ENCODE measurements at places on chromosomes 5 and 9.

- no peak for DNase-seq
Measured at GRCh38 chr9:124527781-124528180, 20.6 kb upstream of the NR5A1 start.

DNA sequence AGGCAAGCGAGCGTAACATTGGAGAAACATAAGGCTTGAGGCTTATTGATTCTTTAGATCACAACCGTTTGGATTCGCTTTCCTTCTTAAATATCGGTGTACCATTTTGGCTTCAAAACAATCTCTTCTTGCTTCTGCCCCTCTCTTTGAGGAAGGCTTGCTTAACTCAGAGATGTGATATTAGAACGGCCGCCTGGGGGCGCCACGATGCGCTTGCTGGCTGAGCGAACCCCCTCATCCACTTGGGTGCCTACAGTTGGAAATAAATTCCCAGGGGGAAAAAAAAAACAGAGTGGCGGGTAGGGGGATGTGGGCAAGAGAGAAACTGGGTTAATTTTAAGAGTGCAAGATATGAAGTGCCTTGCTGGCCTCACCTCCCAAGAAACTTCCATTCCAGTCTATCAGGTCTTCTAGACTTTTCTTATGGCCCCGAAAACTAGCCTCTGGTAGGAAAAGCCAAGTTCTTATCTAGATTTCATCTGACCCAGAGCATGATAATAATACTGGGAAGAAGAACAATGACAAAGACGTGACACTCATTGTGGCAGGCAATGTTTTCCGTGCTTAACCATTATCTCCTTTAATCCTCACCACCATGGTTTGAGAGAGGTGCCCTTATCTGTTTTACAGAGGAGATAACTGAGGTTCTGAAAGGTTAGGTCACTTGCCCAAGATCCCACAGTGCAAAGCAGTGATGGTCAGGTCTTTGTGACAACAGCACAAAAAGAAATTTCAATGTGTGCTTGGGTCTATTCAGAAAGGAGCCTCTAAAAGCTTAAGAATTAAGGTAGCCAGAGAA is 115.8 kb downstream of the DPYSL3 start:
- DNase-seq = no peak

- no peak for DNase-seq
Measured at GRCh38 chr5:154039458-154039829, 677 bp downstream of the MFAP3 start.

DNA sequence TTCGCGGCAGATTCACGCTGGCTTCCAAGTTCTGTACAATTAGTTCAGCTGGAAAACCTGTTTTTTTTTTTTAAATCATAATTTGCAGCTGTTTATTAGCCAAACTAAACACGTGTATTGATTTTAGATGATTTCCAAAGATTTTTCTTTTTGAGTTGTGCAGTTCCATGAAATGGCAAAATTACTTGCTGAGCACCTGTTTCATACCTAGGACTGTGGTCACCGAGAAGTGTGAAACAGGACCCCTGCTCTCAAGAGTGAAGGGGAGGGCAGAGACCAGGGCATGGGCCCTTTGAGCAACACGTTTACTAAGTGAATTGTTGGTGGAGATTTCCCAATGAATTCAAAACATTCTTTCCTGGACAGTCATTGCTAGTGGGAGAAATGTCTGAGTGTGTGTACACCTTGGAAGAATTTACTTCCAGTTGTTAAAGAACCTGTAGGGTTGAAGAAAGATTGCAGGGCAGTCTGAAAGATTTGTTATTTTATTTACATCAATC is 688 bp downstream of the SNX24 start:
- DNase-seq = no peak

GRCh38 chr9:121268598-121268850 is 562 bp downstream of the GSN start:
- DNase-seq = no peak

- DNase-seq = no peak
Measured at GRCh38 chr9:114383521-114384231, 4.1 kb downstream of the AKNA start.

DNA sequence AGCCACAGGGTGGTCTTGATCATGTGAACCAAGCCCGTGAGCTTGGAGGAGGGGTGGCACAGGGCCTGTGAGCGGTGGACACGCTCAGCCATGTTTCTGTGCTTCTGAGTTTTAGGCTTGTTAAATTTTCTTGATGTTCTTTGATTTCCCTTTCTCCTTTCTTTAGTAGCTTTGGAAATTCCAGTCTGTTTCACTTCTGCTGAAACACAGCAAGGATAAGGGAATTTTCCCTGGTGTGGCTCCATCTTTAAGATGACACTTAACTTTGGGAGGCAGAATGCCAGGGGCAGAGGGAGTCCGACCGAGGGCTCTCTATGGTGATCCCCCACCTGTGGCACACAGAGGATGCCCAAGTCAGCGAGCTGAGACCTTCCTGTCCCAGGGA is 29.7 kb upstream of the BASP1 start:
- no peak for DNase-seq

- no peak for DNase-seq
Measured at GRCh38 chr5:1733369-1733768, 66.3 kb downstream of the MRPL36 start.

- no peak for DNase-seq
Measured at GRCh38 chr9:120610975-120611689, 31.2 kb upstream of the CDK5RAP2 start.

Measured in cortex of kidney (tissue), 1 donor.